Activated CD8-positive, alpha-beta memory T cell treated with anti-CD3 and anti-CD28 coated beads for 24 hours (primary cell): ENCODE measurements at places on chromosomes 2 and 18.

GRCh38 chr2:158539176-158540005, 82.6 kb downstream of the PKP4 start:
- DNase-seq, result no peak

- DNase-seq, result no peak
Measured at GRCh38 chr2:53234548-53234903, 533.1 kb upstream of the CHAC2 start.

DNA sequence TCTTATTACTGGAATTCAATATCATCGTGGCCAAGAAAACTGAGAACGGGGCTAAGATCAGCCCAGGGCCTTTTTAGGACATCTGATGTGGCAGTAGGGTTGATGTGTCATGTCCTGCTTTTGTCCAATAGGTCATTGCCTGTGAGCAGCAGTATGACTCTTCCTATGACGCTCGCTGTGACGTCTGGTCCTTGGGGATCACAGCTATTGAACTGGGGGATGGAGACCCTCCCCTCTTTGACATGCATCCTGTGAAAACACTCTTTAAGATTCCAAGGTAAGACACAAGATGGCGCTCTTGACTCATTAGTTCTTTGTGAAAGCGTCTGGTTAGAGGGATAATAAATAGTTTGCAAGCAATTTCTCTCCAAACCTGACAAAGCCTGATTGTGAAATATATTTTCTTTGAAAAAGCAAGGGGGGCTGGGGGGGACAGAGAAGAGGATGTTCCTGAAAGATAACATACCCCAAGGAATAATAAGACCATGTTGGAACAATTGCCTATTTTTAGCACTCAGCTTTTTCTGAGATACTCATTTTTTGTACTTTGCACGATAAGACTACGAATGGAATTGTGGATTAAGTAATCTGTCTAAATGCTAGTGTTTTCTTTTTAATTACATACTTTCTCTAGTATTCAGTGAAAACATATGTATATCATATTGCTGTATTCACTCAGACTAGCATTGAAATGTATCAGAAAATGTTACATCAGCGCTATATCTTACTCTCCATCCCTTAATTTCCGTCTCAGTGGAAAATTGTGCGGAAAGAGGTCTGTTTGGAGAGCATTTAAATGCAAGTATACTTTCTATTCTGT, 58.1 kb downstream of the MYO3B start:
- DNase-seq, result no peak

- DNase-seq, result no peak
Measured at GRCh38 chr2:43179942-43180341, 46.5 kb downstream of the ZFP36L2 start.

GRCh38 chr2:192150166-192150565, 44.6 kb downstream of the TMEFF2 start:
- DNase-seq, result no peak

DNA sequence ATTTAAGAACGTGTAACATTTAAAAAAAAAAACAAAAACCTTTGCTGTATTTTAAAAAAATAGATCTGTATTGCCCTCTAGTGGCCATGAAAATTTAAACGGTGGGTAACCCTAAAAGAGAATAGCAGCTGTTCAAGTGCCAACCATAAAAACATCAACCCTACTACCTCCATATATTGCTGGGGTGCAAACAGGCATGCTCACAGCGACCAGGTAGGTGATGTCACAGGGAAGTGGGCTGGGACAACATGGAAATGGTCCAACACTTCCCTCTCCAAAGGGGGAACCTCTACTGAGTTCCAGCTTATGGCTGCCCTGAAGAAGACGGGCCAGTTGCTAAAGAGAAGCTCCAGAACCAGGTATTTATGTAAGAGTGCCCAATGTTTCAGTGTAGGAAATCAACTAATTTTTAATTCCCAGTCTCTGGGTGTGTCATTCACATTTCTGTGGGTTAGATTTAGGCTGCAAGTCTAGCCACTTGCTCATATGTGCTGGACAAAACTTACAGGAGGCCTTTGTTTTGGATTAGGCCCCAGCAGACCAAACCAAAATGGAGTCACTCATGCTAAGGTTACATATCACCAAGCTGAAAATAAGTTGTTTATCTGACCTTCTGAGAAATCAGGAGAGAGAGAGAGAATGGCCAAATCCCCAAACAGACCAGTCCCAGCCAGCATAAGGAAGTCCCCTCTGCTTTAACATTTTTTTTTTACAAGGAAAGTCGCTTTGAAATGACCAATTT, 54.5 kb downstream of the SKA1 start:
- no peak for DNase-seq

DNA sequence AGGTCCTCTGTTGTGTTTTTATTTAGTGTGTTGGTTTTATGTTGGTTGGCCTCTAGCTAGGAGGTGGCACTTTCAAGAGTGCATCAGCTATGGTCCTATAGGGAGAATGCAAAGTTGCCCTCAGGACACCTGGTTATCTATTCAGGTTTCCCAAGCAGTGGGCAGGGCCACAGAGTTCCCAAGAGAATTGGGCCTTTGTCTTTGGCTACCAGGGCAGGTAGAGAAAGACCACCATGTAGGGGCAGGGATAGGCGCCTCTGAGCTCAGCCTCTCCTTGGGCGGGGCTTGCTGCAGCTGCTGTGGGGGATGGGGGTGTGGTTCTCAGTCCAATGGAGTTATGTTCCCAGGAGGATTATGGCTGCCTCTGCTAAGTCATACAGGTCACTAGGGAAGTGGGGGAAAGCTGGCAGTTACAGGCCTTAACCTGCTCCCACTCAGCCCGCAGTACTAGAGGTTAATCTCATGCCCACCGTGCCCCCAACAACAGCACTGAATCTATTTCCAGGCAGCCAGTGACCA, 26.0 kb downstream of the ABCB11 start:
- no peak for DNase-seq

DNA sequence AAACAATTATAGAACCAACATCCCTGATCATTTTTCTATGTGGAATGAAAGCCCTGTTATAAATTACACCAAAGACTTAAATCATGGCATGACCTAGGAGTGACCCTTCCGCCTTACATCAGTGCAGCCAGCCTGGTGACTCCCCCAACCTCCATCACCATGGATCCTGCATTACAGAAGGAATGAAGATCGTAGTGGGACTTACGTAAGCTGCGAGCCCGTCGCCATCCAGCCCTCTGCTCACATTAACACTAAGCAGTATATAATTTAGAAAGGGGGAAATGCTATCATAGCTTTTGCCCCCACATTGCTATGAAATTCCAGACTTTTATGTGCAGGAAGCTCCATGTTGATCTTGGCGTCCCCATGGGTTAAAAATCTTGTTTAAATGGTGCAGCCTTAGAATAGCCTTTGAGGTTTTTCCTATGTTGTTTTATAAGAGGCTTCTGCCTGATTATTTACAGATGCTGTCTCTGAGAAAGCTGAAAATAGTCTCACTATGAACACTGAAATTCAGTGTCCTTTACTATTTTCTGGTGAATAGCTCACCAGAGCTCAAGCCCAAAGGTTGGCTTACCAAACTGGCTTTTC, 76.3 kb downstream of the COLEC12 start:
- no peak for DNase-seq

DNA sequence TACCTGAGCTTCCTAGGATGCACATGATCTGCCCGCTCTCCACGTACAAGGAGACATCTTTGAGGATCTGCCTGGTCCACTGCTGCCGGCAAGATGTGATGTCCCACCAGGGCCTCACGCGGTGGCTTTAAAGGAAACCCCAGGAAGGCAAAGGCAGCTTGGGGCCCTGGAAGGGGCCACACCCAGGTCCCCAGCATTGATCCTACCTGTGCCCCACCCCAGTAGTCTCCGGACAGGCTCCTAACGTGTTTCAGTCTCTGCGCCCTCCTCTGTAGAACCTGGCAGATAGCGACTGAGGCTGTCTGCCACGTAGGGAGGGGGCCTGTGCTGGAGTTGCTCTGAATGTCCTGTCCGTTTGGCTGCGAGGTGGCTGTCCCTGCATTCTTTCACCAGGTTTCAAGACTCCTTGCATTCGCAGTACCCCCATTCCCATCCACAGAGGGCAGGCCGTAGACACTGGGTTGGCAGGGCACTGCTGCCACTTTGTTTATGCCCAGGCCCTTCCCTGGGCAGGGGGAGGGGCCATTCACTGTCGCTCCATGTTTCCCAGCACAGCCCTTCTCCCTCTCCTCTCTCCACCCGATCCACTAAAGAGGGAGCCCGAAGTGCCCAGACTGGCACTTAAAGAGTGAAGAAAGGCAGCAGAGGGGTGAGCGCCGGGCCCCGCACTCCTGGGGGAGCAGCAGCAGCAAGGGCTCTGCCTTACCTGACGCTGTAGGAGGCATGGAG, 644 bp downstream of the ABCG5 start:
- DNase-seq, result no peak

DNA sequence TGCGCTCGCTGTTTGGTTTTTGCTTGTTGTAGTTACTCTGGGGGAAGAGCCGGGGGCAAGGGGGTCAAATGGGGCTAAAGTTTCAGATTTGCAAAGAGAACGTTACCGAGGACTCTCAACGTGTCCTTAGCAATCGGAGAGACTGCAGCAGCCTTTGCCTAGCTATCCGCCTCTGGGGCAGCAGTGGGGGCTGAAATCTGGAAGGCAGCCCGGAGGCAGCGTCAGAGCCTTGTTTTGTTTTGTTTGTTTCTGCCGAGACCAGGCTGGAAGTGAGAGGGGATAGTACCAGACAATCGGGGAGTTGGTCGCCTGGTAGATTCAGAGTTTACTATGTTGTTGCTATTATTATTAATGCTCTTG, 1.2 kb downstream of the CDH20 start:
- DNase-seq, result no peak

GRCh38 chr2:120780402-120780801, 44.7 kb downstream of the GLI2 start:
- no peak for DNase-seq

- DNase-seq, result no peak
Measured at GRCh38 chr2:120454654-120455385, 108.9 kb downstream of the INHBB start.

- no peak for DNase-seq
Measured at GRCh38 chr2:160639472-160639871, 145.9 kb upstream of the RBMS1 start.

DNA sequence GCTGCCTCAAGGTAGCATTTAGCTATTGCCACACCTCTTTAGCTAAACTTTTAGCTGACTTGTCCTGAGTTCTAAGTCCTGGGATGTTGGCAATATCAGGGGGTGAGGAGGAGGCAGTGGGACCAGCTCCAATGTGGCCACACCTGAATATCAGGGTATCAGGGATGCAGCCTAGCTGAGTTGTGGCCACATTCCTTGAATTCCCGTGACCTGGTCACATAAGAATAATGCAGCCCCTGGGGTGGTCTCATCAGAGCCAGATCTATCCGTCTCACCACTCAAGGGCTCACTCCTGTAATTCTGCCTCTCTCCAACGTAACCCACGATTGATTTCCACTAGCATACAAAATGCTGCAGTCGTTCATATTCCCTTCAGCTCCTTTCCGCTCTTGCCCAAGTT, 11.6 kb upstream of the TAF1B start:
- no peak for DNase-seq

GRCh38 chr2:65594150-65594549, 161.8 kb upstream of the SPRED2 start:
- no peak for DNase-seq

DNA sequence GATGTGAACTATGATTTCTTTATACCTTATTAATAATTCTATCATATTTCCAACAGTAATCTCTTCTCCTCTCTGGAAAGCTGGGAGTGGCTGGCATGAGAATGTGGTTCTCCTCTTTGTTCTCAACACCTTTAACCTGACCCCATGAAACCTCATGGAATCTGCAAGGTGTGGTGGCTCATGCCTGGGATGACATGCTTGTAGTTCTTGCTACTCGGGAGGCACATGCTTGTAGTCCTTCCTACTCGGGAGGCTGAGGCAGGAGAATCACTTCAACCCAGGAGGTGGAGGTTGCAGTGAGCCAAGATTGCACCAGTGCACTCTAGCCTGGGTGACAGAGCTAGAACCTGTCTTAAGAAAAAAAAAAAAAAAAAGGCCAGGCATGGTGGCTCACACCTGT, 10.8 kb upstream of the CDCA7 start:
- DNase-seq, result no peak

DNA sequence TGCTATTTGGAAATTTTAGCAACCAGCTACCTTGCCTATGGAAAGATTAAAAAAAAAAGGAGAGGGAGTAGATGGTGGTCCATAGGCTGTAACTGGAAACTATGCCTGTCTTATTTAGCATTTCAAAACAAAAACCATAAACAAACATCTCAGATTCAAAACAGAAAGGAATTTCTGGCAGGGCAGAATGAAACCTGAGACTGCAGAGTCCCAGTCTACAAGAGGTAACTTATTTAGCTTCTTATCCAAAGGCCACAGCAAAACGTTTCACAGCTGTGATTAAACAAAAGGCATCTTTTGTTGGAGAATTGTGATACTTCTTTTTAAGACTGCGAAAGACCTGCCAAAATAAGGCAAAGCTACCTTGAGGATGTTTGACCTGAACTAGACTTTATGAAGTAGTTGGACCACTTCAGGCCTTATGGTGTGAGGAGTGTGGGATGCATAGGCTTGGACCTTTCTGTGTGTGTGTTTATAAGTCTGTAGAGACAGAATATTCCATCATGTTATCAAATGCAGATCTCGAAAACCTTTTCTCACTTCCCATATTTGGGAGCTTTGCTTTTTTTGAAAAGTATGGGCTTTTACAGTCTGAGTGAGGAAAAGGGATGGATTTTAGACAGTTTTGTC, 11.0 kb downstream of the CRIM1 start:
- no peak for DNase-seq

DNA sequence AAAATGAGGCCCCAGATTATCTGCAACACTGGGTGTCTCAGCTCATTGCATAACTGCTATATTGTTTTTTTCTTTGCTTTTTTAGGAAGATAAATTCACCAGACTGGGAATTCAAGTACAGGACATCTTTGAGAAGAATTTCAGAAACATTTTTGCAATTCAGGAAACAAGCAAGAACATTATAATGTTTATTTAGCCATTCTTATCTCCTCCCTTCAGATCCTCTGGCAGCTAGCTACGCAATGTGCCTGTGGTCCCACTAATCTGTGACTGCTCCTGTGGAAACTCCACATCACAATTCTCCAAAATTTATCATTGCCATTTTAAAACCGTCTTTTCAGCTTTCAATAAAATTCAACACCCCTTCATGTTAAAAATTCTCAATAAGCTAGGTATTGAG, 126.8 kb downstream of the SP100 start:
- no peak for DNase-seq

- DNase-seq, result no peak
Measured at GRCh38 chr2:81158505-81158904, 854.0 kb upstream of the LRRTM1 start.

GRCh38 chr2:136059036-136059472, 58.9 kb downstream of the CXCR4 start:
- no peak for DNase-seq

DNA sequence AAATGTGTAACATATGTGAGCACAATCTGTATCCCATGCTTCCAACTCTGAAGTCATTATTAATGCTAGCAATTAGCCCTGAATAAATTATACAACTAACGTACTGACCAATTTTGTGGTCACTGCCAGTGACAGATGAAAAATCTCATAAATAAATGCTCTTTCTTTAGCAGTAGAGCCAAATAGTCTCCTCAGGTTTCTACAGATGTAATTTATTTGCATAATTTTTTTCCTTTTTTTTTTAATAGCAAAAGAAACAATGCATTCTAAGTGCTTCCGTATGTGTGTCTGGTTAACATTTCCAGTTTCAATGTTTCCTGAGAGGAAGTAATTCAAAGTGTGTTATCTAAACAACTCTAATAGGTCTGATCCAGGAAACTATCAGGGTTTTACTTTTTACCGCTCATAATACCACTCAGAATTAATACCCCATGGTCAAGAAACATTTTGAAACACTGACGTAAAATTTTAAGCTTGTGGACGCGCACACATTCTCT, 108.4 kb downstream of the MEP1B start:
- no peak for DNase-seq
